ENCODE measurements at places on chromosomes 16 and 17.

DNA sequence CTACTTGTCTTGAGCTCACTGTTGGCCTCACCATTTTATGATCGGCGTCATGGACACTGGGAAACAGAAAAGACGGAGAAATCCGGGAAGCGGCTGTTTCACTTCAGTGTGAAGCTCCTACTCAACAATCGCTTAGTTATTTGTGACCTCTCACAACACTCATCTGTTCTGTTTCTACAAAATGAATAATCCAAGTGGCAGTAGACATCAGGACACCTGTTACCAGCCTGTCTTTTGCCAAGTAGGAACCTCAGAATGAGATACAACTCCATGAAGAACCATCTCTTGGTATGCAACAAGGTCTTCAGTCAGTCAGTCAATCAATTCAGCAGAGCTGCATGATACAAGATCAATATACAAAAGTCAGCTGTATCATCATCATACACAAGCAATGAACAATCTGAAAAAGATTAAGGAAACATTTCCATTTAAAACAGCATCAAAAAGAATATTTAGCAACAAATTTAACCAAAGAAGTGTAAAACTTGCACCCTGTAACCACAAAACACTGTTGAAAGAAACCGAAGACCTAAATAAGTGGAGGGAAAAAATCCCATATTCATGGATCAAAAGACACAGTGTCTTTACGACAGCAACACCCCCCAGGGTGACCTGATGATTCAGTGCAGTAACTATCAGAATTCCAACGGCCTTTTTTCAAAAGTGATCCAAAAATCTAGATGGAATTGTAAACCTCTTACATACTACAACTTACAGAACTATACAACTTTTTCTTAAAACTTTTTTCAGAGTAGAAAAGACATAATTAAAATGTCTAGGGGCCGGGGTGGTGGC, 63.4 kb downstream of the ANKRD11 start:
- no peak for DNase-seq

DNA sequence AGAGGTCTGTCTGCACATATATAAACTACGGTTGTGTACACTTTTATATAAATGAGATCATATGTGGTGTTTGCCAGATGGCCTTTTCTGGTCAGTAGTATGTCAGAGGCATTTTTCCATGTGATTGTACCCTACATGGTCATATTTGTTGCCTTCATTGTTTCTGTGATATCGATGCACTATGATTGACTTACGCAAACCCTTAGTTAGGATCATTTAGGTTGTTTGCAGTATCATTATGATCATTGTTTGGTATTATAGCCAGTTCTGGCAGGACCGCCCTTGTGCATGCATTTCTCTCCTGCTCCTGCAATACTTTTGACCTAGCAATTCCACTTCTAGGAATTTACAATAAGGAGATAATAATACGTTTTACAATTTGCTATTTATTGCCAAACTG, 169.1 kb downstream of the MSI2 start:
- no peak for DNase-seq

DNA sequence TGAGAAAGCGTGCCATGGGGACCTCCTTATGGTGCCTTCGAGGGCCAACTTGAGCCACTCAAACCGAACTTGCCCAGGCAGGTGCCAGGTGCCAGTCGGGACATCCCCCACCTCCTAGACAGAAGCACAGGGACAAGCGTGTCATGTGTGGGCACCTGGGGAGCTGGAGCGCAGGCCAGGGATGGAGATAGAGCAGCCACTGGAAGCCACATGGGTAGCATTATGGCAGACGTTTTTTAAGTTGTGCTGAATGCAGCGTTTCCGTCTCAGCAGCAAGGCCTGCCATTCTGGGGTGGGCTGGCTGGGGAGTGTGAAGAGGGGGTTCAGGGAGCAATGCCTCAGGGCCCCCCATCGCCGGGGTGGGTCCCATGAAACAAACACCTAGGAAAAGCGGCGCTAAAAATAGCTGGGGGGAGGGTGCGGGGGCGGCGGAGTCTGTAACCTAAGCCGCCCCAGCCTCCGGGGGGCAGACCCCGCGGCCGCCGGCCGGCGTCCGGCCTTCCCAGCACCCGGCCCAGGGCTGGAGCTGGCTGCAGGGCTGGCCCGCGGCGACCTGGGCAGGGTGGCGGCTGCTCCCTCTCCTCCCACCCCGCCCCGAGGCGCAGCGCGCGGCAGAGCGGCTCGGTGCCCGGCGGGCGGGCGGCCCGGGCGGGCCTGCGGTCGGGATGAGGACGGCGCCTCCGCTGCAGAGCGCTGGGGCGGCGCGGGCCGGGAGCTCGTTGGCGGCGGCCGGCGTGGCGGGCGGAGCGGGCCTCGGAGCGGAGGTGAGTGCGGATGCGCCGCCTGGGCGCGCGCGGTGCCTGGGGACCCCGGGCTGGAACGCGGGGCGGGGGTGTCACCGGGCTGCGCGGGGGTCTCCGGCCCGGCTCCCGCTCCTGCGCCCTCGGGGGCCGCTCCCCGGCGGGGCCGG, at the start of gene ZNF469:
TSS of gene ZNF469 (plus strand) at position 469 of the 910 bp plus-strand sequence. CDS start 44,512 bp downstream, outside the sequence.
- DNase-seq, result no peak

DNA sequence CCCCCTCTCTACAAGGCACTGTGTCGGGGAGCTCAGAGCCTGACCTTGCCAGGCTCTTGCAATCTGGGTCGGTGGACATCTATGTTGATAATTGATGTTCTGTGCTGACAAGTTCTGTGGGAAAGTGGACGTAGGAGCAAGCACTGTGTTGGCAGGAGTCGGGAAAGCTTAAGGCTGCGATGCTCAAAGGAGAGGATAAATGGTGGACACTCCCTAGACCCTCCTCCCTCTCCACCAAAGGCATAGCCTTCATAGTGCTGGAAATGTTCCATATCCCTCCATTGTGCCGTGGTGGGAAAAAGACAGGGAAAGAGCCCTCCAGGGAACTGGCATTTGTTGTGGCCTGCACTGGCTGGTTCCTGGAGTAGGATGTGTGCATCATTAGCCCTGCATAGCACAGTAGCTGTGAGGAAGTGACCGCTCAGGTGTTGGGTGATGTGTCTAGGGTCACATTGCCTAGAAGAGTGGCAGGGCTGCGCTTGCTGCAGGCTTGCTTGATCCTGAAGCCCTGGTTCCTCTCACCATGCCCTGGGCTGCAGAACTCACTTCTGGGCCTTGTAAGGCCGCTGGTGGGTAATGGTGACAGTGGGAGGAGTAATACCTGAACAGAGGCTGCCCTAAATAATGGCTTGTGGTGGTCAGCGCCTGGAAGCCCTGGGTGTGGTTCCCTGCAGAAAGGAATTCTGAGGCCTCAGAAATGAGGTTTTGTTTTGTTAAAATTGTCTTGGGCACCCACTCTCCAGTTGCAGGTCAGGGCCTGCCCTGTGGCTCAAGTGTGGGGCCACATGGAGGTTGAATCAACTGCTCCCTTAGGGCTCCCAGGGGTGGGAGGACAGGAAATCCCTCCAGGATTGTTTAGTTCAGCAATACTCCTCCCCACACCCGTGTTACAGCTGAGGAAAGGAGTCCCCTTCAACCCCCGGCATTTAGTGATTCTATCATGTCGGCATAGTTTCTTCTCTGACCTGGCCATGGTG, 62.6 kb downstream of the KSR1 start:
- DNase-seq, result no peak

GRCh38 chr17:75103601-75104554, 5.9 kb upstream of the ARMC7 start:
- DNase-seq, result no peak

- no peak for DNase-seq
Measured at GRCh38 chr17:34665150-34665806, 85.9 kb downstream of the TMEM132E start.

DNA sequence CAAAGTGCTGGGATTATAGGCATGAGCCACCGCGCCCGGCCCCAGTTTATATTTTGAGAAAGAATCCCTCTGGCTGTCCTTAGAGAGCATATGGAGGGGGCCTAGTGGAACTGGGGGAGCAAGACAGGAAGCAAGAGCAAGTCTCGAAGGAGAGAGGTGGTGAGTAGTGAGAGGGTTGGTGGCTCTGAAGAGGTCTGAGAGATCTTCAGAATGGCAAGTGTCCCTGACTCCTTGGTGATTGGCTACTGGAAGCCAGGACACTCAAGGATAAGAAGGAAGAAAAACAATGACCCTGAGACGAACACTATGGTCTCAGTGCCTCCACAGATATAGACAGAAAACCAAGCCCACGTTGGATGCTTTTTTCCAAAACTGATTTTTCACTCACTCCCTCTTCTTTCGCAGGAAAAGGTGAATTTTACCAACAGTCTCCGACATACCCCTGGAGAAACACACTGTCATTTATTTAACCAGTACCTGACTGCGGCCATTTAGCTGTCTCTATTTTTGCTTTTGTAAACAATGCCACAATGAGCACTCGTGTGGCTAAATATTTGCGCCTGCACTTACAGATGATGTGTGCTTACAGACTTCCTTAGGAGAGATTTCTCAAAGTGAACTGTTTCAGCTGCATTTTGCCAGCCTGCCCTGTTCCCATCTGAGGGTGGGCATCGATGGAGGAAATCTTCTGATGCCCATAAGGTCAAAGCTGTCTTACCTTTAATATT, 15.9 kb upstream of the DOK4 start:
- DNase-seq, result no peak

DNA sequence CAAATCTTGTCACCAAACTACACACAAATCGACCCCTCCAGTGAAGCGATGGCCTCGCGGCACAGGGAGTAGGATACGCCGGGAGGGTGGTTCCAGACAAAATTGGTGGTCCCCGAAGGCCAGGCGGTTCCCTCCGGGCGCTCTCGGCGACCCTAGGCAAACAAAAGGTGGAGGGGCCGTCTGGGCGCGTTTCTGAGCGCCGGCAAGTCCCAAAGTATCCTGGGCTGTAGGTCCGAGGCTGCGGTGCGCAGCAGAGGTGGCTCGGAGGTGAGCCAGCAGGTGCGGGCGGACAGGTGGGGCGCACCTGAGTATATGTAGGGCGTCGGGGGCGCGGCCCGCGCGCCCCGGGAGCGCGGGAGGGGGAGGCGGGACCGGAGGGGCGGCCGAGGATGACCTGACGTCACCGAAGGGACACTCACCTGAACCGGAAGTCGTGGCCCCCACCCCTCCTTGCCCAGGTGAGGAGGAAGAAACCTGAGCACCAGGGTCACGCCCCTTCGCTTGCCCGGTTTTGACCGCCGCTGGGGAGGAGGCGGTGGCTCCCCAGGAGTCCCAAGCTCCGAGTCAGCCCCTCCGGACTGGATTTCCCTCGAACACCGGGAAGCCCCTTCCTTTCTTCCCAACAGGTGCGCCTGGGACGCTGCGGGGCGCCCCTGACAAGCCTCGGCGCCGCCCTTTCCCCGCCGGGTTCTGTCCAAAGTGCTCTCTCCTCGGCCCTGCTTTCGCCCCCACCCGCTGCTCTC, at the start of gene CLDN7:
TSS of gene CLDN7 (minus strand) at position 287 of the 743 bp plus-strand sequence. CDS start 435 bp downstream, outside the sequence.
- DNase-seq, result no peak

DNA sequence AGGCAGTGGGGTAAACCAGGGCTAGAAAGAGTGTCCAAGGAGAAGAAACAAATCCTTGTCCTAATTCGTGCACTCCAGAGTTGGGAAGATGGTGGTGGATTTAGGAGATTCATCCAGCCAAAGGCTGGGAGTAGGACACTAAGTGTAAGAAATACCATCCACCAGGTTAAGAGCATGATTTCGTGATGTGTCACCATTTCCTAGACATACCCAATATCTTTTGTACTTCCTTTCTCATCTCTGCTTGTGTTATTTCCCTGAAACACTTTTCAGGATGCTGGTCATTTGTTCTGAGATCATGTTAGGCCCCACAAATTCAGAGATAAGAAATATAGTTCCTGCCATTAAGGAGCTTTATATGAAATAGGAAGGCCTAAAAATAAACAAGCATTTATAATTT, 106.3 kb upstream of the HLF start:
- no peak for DNase-seq

DNA sequence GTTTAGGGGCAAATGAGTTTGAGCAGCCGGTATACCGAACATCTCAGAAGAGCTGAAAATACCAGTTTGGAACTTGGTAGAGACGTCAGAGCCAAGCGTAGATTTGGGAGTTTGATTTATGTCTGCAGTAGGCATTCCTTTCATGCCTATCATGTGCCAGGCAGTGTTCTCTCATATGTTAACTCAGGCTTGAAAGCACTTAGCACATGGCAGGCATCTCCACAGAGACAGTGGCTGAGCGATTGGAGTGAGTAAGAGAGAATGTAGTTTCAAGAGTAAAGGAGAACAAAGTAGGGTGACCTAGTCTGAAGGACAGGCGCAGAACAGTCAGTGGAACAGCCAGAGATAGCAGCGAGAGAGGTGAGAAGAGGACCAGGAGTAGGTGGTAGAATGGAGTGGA, 207.0 kb downstream of the FTO start:
- DNase-seq, result no peak

GRCh38 chr17:8152112-8152775, at the start of gene PER1:
PER1 (minus strand) TSS chr17:8152404; CDS start chr17:8150706, 1,698 bp downstream.
- DNase-seq, result peak; percentile 95

DNA sequence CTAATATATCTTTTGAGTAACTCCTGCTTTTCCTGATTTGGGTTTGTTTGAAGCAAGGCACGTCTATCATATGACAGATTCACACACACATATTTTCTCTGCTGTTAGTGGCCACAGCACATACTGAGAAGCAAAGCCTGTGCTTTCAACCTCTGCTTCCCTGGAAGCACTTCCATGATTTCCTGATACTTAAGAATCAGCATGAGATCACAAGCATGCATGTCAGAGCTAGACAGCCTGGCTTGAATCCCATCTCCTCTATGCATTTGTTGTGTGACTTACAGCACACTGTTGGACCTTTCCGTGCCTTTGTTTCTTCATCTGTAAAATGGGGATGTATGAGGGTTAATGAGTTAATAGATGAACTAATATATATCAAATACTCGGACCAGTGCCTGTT, 151.1 kb upstream of the NOL11 start:
- no peak for DNase-seq

- no peak for DNase-seq
Measured at GRCh38 chr16:57008440-57008839, 19.1 kb downstream of the NLRC5 start.

DNA sequence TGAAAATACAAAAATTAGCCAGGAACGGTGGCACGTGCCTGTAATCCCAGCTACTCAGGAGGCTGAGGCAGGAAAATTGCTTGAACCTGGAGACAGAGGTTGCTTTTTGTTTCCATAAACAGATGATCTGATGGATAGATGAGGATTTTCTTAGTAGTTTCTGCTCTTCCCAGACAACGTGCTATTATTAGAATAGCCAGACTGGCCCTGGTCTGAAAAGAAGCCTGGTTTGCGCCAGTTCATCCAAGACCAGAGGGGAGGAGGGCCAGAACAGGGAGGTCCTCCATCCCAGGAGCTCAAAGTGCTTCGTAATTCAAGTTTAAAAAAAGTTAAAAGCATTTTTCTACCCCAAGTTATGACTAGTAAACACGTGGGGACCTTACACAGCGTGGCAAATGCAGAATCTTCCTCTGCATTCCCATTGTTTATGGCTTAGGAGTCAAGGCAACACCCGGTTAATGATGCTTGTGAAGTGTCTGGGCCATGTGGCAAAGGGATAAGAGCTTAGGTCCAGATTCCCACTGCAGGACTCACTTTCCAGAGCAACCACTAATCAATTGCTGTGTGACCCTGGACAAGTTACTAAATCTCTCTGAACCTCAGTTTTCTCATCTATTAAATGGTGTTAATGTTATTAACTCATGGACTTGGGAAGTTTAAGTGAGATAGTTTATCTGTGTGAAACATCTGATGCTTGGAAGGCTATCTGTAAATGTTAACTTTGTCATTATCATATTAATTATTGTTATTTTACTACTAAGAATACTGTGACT, 205.4 kb downstream of the CCDC182 start:
- no peak for DNase-seq
